ENCODE measurements at places on chromosomes 4 and X. TPM values are rescaled to one million over a fixed set of nuclear protein-coding genes. Genes with fewer than 3 reads are reported as not detected.
A peak's percentile ranks its signal among the peaks of the same experiment; 100 is the strongest.

PAGE4 gene
- total RNA-seq = not detected

FAM9C gene
- not detected for total RNA-seq

C4orf51 gene
- total RNA-seq = not detected

PAGE2 gene
- total RNA-seq = not detected

PPP2R2C gene
- total RNA-seq = 17.2 TPM

XPNPEP2 gene
- total RNA-seq = 22.3 TPM

DNA sequence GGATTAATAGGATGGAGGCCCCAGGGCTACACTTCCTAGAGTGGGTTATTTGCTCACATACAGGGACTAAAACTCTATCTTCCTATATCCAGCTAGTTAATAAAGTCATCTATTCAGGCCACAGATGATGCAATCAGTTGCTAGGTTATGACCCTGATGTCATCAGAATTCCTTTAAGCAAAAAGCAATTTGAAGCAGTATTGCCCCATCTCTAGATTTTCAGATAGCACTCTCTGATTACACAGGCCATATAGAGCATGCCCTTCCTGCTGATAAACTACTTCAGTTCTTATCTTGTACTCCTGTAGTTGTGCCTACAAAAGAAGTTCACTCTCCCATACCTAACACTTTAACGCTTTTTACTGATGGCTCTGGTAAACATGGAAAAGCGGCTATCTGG, 84.8 kb downstream of the TMEM144 start:
- DNase-seq = no peak
- H3K4me3 ChIP-seq = no peak overlapping the region
- H3K36me3 ChIP-seq = no peaks in the 10 kb centered on the region
- no peaks in the 10 kb centered on the region for H3K4me1 ChIP-seq
- H3K27me3 ChIP-seq = no peaks in the 10 kb centered on the region

GRCh38 chr4:181757910-181758660, 485.1 kb upstream of the TENM3 start:
- H3K27me3 ChIP-seq = no peaks in the 10 kb centered on the region
- DNase-seq = no peak
- no peak overlapping the region for H3K27ac ChIP-seq

GRCh38 chr4:53507671-53508286, 83.5 kb downstream of the LNX1 start:
- DNase-seq = no peak
- H3K36me3 ChIP-seq = no peaks in the 10 kb centered on the region
- no peak overlapping the region for H3K4me3 ChIP-seq

DNA sequence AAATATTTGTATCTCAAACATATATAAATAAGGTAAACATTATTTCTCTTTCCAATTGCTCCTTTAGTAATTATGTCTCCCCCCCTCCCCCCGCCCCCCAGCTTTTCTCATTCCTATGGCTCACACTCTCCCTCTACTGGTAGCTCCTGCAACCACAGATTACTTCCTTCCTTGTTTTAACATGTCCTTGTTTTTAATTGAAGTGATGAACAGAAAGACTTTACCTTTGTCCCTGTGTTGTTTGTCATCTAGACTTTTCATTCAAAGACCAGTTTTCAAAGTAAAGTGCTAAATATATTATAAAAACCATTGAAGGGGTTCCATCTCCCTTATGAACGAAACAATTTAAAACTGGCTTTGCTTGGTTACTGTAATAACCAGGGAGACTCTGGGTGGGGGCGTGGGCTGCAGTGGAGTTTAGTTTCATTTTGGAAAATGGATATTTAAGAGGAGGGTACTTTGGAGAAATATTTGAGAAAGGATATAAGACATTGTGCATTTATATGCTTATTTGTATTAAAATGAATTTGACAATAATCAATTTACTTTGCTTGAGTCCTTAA, 352.9 kb downstream of the RAPGEF2 start:
- H3K4me1 ChIP-seq = no peaks in the 10 kb centered on the region
- H3K4me3 ChIP-seq = no peak overlapping the region
- H3K36me3 ChIP-seq = no peaks in the 10 kb centered on the region
- DNase-seq = no peak
- H3K27me3 ChIP-seq = no peaks in the 10 kb centered on the region
- no peak overlapping the region for H3K27ac ChIP-seq

- H3K4me3 ChIP-seq = no peak overlapping the region
- H3K27me3 ChIP-seq = no peaks in the 10 kb centered on the region
- H3K36me3 ChIP-seq = peaks cover 30% of the 10 kb centered on the region
- no peak for DNase-seq
Observed at GRCh38 chrX:11766487-11766886, 8.4 kb downstream of the MSL3 start.

- no peaks in the 10 kb centered on the region for H3K27me3 ChIP-seq
- H3K4me3 ChIP-seq = peak overlapping the region; percentile 28
- peaks cover 4% of the 10 kb centered on the region for H3K4me1 ChIP-seq
- no peak for DNase-seq
- H3K27ac ChIP-seq = no peak overlapping the region
Observed at GRCh38 chr4:1512738-1513660, 106.8 kb upstream of the NKX1-1 start.

DNA sequence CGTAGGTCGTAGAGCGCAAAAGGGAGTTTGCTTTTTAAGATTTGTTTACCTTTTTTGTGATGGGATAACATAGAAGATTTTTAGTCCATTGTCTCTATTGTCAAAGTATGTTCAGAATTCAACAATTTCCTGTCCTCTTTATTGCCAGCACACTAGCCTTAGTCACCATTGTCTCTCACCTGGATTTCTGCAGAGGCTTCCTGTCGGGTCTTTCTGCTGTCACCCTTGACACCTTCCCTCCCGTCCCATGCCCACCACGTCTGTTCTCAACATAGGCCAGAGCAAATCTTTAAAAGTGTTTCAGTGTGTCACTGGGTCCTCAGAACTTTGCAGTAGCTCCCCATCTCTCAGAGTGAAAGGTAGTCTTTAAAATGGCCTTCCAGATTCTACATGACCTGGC, 323.9 kb downstream of the TENM3 start:
- H3K27ac ChIP-seq = no peak overlapping the region
- H3K4me3 ChIP-seq = no peak overlapping the region
- no peaks in the 10 kb centered on the region for H3K4me1 ChIP-seq
- H3K36me3 ChIP-seq = no peaks in the 10 kb centered on the region
- no peak for DNase-seq

- no peaks in the 10 kb centered on the region for H3K36me3 ChIP-seq
- H3K4me1 ChIP-seq = no peaks in the 10 kb centered on the region
- no peak overlapping the region for H3K4me3 ChIP-seq
- H3K27me3 ChIP-seq = no peaks in the 10 kb centered on the region
- no peak for DNase-seq
Observed at GRCh38 chrX:53481816-53482465, 47.8 kb upstream of the HSD17B10 start.

GRCh38 chr4:76896614-76897535, 1.1 kb downstream of the SOWAHB start:
- no peak for DNase-seq
- H3K36me3 ChIP-seq = no peaks in the 10 kb centered on the region
- no peak overlapping the region for H3K27ac ChIP-seq
- peak overlapping the region; percentile 62 for H3K4me3 ChIP-seq
- H3K27me3 ChIP-seq = peaks cover 8% of the 10 kb centered on the region
- H3K4me1 ChIP-seq = peaks cover 20% of the 10 kb centered on the region

- H3K36me3 ChIP-seq = peaks cover 8% of the 10 kb centered on the region
- no peak overlapping the region for H3K4me3 ChIP-seq
- no peaks in the 10 kb centered on the region for H3K27me3 ChIP-seq
- H3K4me1 ChIP-seq = peaks cover 14% of the 10 kb centered on the region
- H3K27ac ChIP-seq = peak overlapping the region; percentile 28
Observed at GRCh38 chr4:56410247-56411062, 23.2 kb upstream of the AASDH start.

- no peaks in the 10 kb centered on the region for H3K36me3 ChIP-seq
- H3K27ac ChIP-seq = no peak overlapping the region
- no peak overlapping the region for H3K4me3 ChIP-seq
- no peak for DNase-seq
- no peaks in the 10 kb centered on the region for H3K4me1 ChIP-seq
Observed at GRCh38 chrX:858542-859078, 228.0 kb downstream of the SHOX start.

DNA sequence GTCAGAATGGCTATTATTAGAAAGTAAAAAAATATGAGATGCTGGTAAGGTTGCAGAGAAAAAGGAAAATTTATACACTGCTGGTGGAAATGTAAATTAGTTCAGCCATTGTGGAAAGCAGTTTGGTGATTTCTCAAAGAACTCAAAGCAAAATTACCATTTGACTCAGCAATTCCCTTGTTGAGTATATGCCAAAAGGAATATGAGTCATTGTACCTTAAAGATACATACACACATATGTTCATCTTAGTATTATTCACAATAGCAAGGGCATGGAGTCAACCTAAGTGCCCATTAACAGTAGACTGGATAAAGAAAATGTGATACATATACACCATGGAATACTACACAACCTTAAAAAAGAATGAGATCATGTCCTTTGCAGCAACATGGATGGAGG, 148.2 kb downstream of the COMMD8 start:
- H3K27me3 ChIP-seq = no peaks in the 10 kb centered on the region
- no peak overlapping the region for H3K4me3 ChIP-seq
- H3K27ac ChIP-seq = no peak overlapping the region
- DNase-seq = no peak
- no peaks in the 10 kb centered on the region for H3K4me1 ChIP-seq

GRCh38 chrX:18228069-18228468, 7.4 kb upstream of the BEND2 start:
- no peaks in the 10 kb centered on the region for H3K36me3 ChIP-seq
- H3K4me3 ChIP-seq = no peak overlapping the region
- no peak overlapping the region for H3K27ac ChIP-seq
- no peaks in the 10 kb centered on the region for H3K4me1 ChIP-seq

DNA sequence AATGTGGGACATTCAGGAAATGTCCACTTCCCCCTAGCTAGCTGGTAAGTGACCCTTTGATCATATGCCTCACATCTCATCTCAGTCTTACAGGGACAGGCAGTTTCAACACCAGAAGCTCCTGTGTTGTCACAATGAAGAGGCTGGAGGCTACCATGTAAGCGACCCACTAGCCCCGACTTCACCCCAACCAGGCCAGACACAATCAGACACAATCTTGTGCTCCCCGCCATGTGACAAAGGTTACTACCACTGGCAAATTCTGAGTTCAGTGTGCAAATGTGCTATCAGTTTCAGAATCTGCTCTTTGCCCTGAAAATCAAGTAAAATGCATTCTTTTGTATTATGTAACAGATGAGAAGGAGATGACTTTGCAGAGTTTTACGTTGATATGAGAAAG, 56.9 kb upstream of the STS start:
- H3K4me3 ChIP-seq = no peak overlapping the region
- no peaks in the 10 kb centered on the region for H3K27me3 ChIP-seq
- no peaks in the 10 kb centered on the region for H3K36me3 ChIP-seq
- H3K4me1 ChIP-seq = no peaks in the 10 kb centered on the region

DNA sequence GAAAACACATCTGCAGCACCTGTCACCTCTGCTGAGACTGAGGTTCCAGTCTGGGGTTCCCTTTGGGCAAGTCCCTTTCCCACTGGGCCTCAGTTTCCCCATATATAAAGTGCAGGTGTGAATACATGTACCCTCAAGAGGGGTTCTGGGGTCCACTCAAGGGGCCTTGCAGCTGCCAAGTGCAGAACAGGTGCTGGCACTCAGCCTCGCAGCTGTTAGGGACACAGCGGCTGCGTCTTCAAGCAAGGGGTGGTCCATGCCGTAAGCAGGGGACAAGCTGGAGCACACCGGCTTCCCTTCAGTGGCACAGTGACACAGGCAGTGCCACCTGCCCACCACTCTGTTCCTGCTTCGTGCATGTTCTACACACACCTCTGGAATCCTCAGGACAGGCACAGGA, 86.9 kb upstream of the PSAPL1 start:
- H3K27me3 ChIP-seq = no peaks in the 10 kb centered on the region
- H3K36me3 ChIP-seq = no peaks in the 10 kb centered on the region
- no peak for DNase-seq
- H3K4me3 ChIP-seq = no peak overlapping the region
- H3K4me1 ChIP-seq = no peaks in the 10 kb centered on the region
- no peak overlapping the region for H3K27ac ChIP-seq

GRCh38 chrX:80016182-80016581, 1.6 kb downstream of the TBX22 start:
- no peaks in the 10 kb centered on the region for H3K27me3 ChIP-seq
- H3K4me3 ChIP-seq = no peak overlapping the region
- DNase-seq = no peak

DNA sequence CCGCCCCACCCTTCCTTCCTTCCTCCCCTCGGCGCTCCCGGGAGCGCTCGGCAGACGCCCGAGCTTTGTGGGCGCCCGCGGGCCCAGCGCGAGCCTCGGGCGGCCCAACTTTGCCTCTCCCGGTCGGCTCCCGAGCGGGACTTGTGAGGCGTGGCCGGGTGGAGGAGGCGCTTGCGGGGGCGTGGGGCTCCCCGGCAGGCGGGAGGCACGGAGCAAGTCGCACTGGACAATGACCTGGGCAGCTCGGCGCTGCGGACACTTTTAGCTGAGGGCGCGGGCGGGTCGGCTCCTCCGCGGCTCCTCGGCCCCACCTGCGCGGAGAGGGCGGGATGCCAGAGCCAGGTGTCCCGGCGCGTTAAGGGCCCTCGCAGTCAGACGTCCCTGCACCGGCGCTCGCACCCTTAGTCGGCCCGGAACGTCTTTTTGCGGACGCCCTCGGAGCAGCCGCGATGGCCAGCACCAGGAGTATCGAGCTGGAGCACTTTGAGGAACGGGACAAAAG, 385 bp downstream of the DCLK2 start:
- H3K36me3 ChIP-seq = no peaks in the 10 kb centered on the region
- peaks cover 22% of the 10 kb centered on the region for H3K4me1 ChIP-seq
- peak overlapping the region; percentile 57 for H3K27ac ChIP-seq
- no peak for DNase-seq
- H3K4me3 ChIP-seq = peak overlapping the region; percentile 52

DNA sequence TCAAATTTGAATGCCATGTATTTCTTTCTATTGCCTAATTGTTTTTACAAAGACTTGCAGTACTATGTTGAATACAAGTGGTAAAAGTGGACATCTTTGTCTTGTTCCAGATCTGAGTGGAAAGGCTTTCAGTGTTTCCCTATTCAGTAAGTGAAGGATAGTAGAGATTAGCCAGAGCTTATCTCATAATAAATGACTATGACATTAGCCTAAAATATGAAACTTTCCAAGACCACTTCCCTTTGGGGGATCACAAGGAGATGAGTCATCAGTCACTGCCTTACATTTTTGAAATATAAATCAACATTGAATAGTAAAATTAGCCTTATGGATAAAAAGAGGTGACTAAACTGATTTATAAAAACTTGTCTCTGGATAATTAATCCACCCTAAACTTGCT, 554.1 kb upstream of the MAGEB2 start:
- no peaks in the 10 kb centered on the region for H3K4me1 ChIP-seq
- H3K36me3 ChIP-seq = no peaks in the 10 kb centered on the region
- no peak for DNase-seq
- H3K27me3 ChIP-seq = no peaks in the 10 kb centered on the region
- no peak overlapping the region for H3K27ac ChIP-seq

DNA sequence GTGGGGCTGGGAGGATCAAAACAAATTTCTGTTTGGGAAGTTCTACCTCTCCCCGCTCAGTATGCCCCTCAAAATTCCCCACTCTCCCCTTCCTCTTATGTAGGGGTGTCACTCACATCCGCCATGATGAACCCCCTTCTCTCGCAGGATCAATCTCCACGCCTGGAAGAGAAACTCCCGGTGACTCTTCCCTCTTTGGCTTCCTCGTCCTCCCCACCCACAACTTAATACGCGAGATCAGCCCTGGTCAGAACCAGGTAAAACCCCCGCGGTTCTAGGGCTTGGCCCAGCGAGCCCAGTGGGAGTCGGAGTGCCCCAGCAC, 427 bp downstream of the LAMTOR3 start:
- no peak for DNase-seq
- peaks cover 43% of the 10 kb centered on the region for H3K4me1 ChIP-seq
- H3K27ac ChIP-seq = peak overlapping the region; percentile 89
- peak overlapping the region; percentile 90 for H3K4me3 ChIP-seq

Measured in vagina (tissue), 2 donors.